ENCODE measurements at places on chromosomes 1 and 21. TPM values are rescaled to one million over a fixed set of nuclear protein-coding genes. Genes with fewer than 3 reads are reported as not detected.
A peak's percentile ranks its signal among the peaks of the same experiment; 100 is the strongest.

Gene CLCNKB
- total RNA-seq = 0.22 TPM

Gene KRTAP10-4
- total RNA-seq = not detected

Gene AK5
- not detected for total RNA-seq

Gene CFHR1
- total RNA-seq = 1.3 TPM

Gene ZBTB37
- 12.6 TPM for total RNA-seq

Gene EPRS1
- 364 TPM for total RNA-seq

Gene KCNJ9
- total RNA-seq = not detected

Gene RGS8
- total RNA-seq = not detected

Gene YIPF1
- 17.5 TPM for total RNA-seq

Gene LIN28A
- total RNA-seq = not detected

Gene OLIG2
- total RNA-seq = not detected

DNA sequence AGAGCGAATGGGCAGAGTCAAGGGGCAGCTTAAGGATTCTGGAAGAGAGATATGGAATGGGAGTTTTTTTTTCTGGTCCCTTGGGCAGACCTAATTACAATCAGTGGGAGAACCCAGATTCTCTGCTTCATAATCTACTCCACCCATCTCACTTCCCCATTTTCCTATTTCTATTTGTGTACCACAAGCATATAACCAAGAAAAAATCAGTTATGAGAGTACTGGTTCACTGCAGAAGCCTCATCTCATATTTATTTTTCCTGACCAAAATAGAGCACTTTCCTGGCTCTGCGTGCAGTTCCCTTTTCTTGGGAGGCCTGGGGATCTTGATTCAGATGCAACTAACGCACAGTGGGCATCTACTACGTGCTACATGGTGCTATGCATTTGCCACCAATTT, 82.2 kb upstream of the SLFNL1 start:
- no peak for DNase-seq

- no peak for DNase-seq
Measured at GRCh38 chr1:157965584-157965983, 27.9 kb upstream of the KIRREL1 start.

- DNase-seq = no peak
Measured at GRCh38 chr1:11600836-11601235, 53.4 kb downstream of the FBXO2 start.

DNA sequence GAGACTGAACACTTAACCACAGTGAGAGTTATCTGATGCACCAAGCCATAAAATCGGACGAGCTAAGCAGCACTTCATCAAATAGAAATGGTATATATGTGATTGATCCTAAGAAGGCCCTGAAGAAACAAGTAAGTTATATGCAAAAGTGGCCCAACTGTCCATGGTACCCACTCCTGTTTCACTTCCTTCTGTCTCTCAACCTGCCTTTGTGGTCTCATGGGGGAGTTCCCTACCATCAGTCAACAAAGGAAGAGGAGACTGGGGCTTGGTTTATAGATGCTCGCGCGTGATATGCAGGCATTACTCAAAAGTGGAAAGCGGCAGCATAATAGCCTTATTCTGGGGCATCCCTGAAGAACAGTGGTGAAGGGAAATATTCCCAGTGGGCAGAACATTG, 543.9 kb upstream of the ADGRL4 start:
- DNase-seq = no peak

GRCh38 chr1:75265792-75266191, 131.6 kb downstream of the LHX8 start:
- DNase-seq = peak; percentile 19

DNA sequence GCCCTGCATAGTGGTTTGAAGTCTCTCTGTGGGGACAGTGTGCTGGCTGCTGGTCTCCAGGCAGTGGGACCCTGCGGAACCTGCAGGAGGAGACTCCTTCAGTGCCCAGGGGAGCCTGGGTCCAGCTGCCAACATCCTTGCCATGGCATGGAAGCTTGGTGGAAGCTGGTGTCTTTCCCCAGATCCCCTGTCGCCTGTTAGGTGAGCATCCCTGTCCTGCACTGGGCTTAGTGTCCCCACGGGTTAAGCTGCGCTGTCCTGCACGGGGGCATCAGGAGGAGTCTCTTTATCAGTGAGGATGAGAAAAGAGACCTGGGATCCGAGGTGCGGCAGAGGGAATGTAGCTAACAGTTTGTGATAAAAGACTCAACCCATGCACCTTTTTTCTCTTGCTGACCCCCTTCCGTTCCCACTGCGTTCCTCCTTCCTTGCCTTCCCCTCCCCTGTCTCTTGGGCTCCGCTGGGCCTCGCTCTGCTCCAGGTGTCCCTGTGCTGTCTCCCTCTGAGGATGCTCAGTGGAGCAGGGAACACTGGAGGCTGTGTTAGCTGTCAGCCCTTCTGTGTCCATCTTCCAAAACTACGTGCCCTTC, 59.3 kb downstream of the SLC37A1 start:
- DNase-seq = no peak

GRCh38 chr21:43707462-43707861, 11.5 kb upstream of the PDXK start:
- DNase-seq = no peak

GRCh38 chr1:10692401-10693021, 103.9 kb downstream of the CASZ1 start:
- DNase-seq = no peak

DNA sequence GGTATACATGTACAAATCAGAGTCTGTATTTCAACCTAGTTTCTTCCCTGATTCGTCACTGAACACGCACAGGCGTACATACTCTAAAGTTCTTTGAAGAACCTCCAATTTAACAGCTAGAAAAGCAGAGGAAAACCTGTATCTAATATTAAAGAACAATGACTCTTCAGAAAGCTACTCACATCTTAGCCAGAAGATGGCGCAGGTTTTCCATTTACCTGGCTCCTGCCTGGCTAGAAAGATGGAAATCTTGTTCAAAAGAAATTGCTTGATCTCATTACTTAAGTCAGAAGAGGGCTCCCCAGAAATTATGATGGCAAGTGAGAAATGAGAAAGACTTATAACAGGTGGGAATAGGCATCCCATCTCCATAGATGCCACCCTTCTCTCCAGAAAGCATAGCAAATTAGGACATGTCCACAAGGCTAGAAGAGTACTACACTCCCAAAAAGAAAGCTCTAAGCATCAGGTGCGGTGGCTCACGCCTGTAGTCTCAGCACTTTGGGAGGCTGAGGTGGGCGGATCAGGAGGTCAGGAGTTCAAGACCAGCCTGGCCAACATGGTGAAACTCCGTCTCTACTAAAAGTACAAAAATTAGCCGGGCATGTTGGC, 19.0 kb upstream of the L1TD1 start:
- peak; percentile 43 for DNase-seq

- DNase-seq = no peak
Measured at GRCh38 chr1:196437671-196438070, 170.6 kb downstream of the KCNT2 start.

- DNase-seq = peak; percentile 47
Measured at GRCh38 chr1:227299241-227299627, 19.1 kb downstream of the CDC42BPA start.

GRCh38 chr1:214952648-214953047, 129.9 kb upstream of the KCNK2 start:
- no peak for DNase-seq

- DNase-seq = no peak
Measured at GRCh38 chr1:92094090-92094489, 13.9 kb downstream of the BTBD8 start.

DNA sequence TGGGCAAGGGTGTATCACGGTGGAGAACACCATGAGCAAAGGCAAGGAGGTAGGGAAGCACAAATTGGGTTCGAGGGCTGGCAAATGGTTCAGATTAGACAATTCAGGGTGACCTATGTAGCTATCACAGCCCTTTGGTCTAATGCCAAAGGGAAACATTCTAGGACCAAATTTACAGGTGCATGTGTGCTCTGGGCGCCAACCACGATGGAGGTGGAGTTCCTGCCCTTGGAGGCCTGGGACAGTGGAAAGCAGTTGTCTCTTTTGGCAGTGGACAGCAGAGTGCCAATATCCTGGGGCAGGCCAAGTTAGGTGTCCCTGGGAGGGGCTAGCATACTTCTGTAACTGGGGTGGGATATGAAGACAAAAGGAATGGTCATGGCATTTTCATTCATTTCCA, 40.1 kb downstream of the IGFN1 start:
- no peak for DNase-seq

DNA sequence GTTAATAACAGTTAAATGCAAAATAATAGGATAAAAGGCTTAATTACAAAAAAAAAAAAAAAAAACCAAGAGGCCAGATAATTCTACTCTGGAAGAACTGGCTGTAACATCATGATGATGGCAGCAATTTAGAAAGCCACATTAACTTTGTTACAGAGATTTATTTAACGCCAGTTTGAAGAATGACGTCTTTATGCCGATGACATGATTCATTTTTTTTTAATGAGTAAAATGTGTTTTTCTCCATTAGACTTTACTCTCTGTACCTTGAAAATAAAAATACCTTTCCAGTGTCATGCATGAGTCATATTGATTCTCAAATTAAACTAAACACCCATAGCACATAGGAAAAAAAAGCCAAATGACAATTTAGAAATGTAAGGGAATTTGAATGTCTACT, 226.1 kb downstream of the RGS7 start:
- no peak for DNase-seq

GRCh38 chr1:45442272-45442671, 48.7 kb downstream of the TESK2 start:
- no peak for DNase-seq

- DNase-seq = no peak
Measured at GRCh38 chr1:59427784-59428183, 130.9 kb downstream of the FGGY start.

DNA sequence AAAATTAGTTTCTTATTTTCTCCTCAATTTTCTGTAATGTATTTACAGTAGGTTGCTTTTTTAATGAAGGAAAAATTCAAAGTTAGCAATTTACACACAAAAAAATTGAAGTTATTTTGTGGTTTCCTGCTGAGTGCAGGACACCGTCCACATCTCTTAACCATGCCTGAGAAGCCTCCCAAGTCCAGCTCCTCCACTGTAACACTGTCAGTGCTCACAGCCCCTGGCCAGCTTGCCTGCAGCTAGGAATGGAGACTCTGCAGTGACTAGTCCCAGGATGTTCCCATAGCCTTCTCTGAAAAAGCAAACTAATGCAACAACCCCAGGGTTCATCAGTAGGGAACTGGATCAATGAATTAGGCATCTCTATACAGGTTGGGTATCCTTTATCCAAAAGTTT, 3.5 kb downstream of the A3GALT2 start:
- no peak for DNase-seq

DNA sequence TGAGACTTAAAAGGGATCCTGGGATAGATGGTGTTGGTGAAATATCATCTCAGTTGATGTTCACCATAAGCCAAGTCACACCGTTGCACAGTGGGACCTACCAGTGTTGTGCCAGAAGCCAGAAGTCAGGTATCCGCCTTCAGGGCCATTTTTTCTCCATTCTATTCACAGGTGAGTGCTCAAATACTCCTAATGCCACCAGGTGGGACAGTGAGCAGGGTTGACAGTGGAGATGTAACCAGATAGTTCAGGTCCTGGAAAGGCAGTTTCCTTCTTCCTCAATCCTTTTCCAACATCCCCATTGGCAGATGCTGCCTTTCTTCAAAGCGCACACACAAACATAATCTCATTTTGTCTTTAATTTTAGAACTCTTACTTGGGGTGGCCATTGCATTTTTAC, 11.6 kb downstream of the CD160 start:
- no peak for DNase-seq

- DNase-seq = no peak
Measured at GRCh38 chr21:36566644-36567043, 86.7 kb upstream of the CLDN14 start.

GRCh38 chr21:45234127-45234526, 53.6 kb downstream of the POFUT2 start:
- DNase-seq = no peak

GRCh38 chr1:100353071-100353801, 930 bp downstream of the CDC14A start:
- no peak for DNase-seq

GRCh38 chr1:182257369-182258063, 134.1 kb downstream of the GLUL start:
- DNase-seq = no peak

DNA sequence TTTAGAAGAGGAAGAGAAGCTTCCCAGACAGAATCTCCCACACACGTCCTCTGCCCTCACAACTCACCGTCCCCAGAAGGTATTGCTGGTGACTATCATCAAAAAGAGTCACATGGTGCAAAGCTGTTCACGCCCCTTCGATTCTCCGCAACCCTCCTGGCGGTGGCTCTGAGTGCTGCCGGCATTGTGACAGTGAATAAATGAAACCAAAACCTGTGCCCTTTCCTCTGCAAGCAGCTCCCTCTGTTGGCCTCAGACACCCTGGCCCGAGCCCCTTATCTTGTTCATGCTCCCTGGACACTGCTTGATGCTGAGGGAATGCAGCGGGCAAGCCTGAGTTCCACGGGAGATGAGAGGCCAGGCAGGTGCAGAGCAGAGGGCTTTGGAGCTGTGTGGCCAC, 510.3 kb downstream of the NPHP4 start:
- peak; percentile 1 for DNase-seq

DNA sequence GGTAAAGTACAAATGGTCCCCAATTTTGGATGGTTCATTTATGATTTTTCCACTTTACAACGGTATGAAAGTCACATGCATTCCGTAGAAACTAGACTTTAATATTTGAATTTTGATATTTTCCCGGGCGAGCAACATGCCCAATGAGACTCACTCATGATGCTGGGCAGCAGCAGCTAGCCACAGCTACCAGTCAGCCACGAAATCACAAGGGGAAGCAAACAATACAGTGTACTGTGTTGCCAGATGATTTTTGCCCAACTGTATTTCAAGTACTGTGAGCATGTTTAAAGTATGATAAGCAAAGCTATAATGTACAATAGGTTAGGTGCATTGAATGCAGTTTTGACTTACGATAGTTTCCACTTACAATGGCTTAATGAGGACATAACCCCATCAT, 266.8 kb downstream of the VAV3 start:
- no peak for DNase-seq

DNA sequence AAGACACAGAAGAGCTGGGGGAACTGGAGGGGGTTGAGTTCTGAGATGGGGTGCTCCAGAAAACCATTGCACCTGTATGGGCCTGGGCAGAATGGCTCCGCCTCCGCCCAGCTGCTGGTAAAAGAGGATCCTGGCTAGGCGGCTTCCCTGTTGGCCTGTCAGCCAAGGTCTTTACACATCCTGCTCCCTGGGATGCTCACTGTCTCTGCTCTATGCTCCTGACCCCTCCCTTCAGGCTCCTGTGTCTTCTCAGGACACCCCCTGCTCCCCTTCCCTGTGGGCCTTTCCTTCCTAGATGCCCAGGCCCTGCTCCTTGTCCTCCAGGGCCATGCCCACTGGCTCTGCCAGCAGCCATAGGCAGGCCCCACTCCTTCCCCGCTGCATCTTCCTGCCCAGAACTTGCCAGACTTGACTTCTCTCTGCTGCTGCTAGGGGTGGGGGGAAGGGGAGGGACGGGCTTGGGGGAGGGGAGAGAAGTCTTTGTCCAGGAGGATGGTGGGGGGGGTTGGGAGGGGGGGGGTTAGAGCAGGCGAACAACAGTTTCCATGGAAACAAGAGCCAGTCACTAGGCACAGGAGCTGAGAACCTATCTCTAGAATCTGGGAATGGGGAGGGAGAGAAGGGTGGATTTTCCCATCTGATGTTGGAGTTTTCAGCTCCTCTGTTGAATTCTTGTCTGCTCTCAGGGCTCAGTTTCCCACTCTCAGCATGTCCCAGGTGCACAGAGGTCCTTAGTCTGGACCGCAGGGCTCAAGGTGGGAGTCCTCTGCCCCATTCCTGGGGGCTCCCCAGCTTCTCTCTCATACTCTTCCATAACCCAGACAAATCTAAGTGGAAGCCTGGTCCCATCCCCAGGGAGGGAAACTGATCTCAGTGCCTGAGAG, 10.6 kb downstream of the CELSR2 start:
- no peak for DNase-seq

Measured in NCI-H460 (cell line).